ENCODE measurements at places on chromosomes 3 and 15.

DNA sequence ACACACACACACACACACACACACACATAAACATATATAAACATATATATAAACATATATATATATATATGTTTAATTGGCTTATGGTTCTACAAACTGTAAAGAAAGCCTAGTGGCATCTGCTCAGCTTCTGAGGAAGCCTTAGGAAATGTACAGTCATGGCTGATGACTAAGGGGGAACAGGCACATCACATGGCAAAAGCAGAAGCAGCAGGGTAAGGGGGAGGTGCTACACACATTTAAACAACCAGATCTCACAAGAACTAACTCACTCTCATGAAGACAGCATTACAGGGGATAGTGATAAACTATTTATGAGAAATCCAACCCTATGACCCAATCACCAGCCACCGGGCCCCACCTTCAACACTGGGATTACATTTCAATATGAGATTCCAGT is 922.9 kb downstream of the SI start:
- DNase-seq, result no peak

GRCh38 chr3:30354513-30354912 is 251.9 kb upstream of the TGFBR2 start:
- no peak for DNase-seq

- no peak for DNase-seq
Measured at GRCh38 chr3:175329373-175329772, 470.2 kb downstream of the NAALADL2 start.

DNA sequence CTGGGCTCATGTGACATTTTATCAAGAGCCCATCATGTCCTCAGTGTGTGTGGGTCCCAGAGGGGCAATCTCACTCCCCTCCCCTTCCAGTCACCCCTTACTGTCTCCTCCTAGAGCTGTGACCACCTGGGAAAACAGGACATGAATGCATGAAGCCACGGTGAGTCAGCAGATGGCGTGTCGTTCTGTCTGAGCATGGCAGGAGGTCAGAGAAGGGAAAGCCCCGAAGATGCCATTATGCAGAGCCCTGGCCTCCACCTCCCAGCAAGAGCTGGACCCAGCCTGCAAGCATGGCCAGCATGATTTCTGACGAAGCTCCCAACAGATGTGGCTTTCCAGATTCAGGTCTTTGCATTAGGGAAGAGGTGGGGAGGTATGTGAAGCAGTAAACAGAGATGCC is 118.5 kb downstream of the TLE3 start:
- no peak for DNase-seq

GRCh38 chr3:13217736-13218540 is 144.7 kb upstream of the IQSEC1 start:
- no peak for DNase-seq

DNA sequence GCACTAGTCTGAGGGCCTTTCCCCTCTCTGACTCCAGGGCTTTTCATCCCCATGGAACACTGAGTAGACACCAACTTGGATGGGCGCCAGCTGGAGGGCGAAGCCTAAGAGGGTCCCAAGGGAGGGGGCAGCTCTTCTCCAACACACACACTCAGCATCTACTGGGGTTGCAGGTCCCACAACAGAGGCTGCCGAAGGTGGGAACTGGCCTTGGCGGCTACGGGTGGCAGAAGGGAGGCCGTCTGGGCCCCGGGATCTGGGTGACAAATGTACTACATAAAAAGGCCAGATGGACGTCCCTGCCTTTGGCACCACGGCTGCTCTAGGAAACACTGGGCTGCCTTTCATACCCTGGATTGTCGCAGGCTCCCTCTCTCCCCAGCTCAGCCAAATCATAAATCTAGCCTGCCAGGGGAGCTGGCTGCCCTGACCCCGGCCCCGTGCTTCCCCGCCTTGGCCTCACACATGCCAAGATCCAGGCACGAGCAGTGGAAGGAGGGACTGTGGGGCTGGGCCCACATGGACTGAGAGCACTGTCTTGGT is 31.5 kb downstream of the SEMA5B start:
- no peak for DNase-seq

DNA sequence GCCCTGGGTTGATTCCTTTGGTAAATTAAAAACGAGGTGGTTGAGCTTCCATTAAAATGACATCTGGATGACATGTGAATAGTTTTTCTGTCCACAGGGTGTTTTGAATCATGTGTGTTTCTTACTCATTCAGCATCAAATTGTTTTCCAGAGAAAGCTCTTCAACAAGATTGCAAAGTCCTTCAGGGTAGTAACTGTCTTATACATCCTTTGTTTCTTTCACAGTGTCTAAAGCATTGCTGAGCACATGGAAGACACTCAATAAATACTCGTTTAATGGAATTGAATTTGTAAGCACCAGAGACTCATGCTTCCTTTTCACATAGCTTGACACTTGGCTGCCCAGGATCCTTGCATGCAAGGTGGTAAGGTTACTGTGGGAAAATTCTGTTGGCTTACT is 223.1 kb upstream of the CNTN6 start:
- no peak for DNase-seq

GRCh38 chr15:63482874-63483323 is 21.5 kb upstream of the USP3 start:
- DNase-seq, result no peak

GRCh38 chr3:139480585-139480984 is 4.3 kb upstream of the RBP2 start:
- DNase-seq, result no peak

- DNase-seq, result no peak
Measured at GRCh38 chr3:194100856-194101390, 35.0 kb upstream of the HES1 start.

GRCh38 chr15:68205558-68205944 is 419 bp upstream of the CALML4 start:
- no peak for DNase-seq

DNA sequence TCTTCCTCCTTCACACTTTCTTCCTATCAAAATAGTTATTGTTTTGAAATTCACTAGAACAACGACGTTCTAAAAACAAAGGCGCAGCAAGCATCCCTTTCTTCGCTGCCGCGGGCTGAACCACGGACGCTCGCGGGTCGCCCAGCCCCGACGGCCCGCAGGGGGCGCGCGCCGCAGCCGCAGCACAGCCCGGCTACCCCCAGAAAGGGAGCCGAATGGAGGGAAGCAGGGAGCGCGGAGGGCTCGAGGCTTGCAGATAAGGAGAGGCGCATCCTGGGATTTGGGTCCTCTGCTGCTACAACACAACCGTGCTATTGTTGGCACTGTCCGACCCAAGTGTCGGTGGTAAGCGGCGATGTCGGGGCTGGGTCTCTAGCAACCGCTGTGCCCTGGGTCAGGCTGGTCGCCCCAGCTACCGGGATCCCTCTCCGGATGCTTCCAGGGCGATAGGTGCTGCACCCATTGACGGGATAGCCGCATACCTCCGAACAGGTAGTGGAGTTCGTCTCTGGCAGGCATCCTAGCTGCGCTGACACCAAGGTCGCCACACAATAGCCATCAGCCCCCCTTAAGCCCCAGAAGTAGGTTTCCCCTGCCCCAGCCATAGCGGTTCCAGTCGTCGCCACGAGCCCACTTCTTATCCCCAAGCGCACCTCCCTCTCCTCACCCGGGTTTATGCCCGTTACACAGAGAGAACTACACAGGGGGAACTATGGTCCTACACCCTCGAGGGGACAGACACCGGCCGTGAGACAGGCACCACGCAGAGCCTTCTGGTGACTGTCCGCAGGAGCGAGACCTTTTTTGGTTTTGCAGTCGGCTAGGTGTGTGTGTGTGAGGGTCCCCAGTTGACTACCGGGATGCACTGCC is 6.0 kb downstream of the ONECUT1 start:
- DNase-seq, result peak; percentile 68
